ENCODE measurements at places on chromosomes 11 and 22.
A peak's percentile ranks its signal among the peaks of the same experiment; 100 is the strongest.

GRCh38 chr11:96112192-96113128, 188.6 kb upstream of the MTMR2 start:
- no peak for DNase-seq

DNA sequence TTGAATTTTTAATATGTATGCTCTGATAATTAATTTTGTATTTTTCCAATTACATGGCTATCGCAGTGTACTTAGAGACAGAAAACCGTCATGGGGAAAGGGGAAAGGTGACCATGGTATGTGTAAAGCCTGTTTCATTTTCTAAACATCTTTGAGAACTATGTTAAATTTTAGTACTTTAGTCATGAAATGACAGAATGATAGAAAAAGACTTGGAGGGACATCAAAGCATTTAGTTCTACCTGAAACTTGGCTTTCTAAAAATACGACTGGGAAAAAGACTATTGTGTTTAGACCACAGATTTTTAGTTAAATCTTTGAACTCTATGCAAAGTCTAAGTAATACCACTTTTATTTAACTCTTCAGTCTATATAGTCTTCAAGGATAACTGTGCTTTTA, 54.1 kb downstream of the MAML2 start:
- DNase-seq, result no peak

GRCh38 chr11:22558664-22559063, 67.0 kb downstream of the FANCF start:
- DNase-seq, result no peak

DNA sequence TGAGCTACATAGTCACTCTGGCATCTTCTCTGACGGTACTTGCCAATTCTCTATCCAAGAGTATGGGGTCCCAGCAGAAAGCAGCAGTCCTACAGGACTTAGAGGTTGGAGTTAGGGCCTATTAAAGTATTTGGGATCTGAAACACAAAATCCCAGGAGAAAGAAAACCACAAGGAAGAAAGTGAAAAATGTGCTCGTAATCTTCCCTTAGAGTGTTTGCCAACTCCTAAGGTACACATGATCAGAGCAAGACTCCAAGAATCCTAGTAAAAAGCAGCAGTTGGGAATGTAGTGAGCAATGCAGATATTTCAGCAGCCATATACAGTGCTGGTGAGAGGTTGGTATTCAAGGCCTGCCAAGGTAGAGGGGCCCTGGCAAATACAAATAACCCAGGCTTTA, 71.6 kb downstream of the EXT2 start:
- no peak for DNase-seq

- no peak for DNase-seq
Measured at GRCh38 chr22:38886333-38886732, 14.3 kb upstream of the CBX6 start.

DNA sequence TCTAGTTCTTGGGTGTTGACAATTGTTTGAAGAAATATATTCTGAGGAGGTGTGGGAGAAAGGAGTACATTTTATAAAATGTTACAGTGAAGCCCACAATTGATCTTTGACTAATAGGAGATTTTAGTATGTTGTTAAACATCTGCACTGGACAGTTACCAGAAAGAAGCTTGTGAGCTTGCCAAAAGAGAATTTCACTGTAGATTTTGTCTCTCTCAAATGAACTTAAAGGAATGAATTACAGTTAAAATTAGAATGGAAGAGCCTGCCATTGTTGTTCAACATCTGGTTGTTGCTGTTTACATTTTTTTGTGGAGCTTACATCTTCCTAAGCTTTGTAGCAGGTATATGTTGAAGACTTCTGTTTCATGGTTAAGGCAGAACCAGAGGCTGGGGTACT, 620.5 kb upstream of the CCDC179 start:
- no peak for DNase-seq

GRCh38 chr22:17945156-17945887, 79.0 kb downstream of the MICAL3 start:
- no peak for DNase-seq

DNA sequence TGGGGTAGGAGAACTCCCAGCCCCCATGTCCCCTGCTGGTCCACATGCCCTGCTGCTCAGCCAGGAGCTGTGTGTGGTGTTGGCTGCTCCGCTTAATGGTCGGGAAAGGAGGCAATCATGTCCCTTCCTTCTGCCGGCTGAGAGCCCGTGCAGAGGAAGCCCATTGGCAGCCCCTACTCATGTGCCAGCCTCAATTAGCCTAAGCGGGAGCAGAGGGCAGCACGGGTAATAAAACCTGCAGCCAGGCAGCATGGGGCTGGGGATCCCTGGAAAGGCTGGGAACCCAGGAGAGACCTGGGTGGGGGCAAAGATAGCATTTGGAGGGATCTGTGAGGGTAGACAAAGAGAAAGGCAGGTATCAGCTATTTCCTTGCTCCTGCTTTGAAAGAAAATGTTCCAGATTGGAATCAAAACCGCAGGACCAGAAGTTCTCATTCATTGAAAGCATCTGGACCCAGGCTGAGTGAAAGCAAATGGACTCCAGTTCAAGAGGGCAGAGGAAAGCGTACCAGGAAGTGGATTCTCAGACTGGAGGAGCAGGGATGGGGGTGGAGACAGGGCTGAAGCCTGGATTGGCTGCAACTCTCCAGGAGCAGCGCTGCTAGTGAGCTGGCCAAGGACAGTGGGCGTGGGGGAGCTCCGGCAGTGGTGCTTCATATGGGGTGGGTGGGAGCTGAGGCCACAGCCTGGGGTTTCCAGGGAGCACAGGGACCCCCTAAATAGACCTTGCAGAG, 103.4 kb upstream of the NECTIN1 start:
- peak; percentile 3 for DNase-seq

GRCh38 chr11:111066846-111067245, 178.7 kb upstream of the POU2AF2 start:
- no peak for DNase-seq

DNA sequence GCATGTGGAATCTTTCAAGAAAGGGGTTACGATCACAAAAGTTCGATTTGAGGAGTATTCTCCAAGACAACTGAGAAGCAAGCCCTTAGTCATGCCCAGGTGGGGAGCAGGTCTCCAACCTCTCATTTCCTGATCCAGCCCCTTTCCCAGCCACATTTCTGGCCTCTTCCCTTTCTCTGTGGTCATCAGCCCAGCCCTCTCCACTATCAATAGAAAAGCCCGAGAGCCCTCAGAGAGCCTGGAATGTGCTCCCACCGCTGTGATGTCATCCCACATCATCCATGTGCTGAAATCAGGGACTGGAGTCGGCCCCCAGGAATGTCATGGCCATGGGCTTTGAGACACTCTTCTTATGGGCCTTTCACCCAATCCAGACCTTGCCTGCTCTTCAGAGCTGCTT, 62.6 kb downstream of the KCNJ1 start:
- no peak for DNase-seq

DNA sequence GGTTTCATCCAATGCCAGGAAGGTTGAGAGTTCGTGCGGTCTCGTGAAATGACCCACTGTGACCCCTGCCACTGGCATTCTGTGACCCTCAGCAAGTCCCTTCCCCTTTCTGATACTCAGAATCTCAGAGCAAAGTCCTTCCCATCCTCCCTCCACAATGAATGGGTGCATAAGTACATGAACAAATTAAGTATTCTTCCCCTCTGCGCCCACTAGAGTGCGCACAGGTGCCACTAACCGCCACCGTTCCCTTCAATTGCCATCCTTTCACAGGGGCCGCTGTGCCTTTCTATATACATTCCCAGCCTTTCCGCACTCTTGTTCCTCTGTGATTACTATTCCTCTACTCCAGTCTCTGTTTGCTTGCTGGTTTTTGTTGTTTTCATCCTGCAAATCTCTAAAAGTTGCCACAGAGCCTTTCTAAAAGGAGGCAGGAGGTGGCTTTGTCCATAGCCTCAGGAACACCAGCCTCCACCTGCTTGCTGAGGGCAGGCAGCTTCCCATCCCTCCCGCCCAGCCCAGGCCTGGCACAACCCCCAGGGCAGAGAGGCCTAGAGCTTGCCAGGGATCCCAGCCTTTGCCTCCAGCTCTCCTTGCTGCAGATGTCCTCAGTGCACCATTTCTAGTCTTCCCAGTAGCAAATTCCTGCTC, 6.7 kb upstream of the AP1B1 start:
- no peak for DNase-seq

DNA sequence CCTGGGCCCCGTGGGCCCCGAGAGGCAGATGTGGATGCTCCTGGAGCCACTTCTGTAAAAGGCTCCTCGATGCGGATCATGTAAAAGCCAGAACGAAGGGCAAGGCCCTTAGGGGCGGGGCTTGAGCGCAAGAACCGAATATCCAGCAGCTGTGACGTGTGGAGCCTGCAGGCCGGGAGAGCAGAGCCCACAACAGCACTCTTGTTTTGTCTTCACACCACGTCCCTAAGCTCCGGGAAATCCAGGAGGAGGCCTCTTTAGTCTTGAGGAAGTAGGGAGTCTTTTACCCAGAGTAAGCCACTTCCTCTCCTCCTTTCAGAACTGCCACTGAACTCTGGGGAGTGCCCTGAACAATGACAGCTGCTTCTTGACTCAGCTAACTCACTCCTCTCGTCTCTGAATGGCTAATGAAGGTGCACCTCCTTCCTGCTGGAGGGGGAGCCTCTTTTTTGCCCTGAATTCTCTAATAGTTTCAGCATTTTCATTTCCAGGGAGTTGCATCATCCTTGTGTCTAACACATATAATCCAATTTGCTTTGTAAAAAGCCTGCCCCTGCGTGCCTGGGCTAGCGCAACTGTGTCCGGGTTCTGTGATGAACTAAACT, 12.5 kb downstream of the L3MBTL2 start:
- peak; percentile 64 for DNase-seq

DNA sequence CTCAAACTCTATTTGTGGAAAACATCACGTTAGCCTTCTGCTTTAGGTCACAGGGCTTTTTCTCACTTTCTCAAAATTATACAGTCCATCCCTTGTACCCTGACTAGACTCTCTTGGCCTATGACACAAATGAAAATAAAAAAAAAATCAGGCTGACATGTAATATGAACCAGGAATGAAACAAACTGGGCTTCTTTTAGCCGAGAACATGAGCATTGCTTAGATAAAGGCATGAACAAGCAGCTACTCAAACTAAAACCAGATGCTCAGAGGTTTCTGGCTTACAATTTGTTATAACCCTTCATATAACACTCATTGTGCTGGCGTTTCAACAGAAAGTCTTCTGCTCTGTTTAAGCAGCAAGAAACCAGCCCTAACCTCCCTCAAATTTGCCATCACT, 265.5 kb upstream of the NARS2 start:
- peak; percentile 85 for DNase-seq

- no peak for DNase-seq
Measured at GRCh38 chr11:94676814-94677213, 91.3 kb upstream of the AMOTL1 start.

- no peak for DNase-seq
Measured at GRCh38 chr22:43134553-43134952, 8.6 kb downstream of the MCAT start.

DNA sequence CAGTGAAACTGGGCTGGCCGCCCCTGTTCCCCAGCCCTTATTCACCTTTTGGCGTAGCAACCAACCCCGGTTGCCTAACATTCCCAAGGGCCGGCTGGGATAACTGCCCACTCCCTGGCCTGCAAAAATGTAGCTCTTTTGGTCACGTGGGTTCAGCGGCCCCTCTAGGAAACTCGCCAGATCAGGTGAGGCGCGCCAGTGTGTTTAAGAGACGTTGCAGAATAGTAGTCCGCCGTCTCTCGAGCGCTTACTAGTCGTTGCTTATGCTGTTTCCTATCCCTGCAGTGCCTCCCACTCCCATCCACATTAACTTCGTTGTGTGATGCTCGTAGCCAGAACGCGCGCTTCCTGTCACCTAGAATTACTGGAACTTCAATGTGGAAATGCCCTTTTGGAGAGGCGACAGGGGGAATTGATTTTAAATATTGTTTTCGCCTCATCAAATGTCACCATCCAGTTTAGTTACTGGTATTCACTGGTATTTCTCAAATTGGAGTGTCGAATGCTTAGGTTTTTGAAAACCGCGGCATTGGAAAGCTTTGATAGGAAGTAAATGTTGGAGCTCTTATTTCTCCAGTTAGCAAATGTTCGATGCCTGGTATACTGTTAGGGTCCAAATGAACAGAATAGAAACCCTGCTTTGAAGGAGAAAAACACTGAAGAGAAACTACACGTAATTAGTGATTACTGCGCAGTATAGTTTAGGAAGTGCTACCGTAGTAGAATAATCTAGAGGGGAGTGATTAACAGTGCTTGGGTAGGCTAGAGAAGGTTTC, 823 bp downstream of the CEP57 start:
- no peak for DNase-seq

DNA sequence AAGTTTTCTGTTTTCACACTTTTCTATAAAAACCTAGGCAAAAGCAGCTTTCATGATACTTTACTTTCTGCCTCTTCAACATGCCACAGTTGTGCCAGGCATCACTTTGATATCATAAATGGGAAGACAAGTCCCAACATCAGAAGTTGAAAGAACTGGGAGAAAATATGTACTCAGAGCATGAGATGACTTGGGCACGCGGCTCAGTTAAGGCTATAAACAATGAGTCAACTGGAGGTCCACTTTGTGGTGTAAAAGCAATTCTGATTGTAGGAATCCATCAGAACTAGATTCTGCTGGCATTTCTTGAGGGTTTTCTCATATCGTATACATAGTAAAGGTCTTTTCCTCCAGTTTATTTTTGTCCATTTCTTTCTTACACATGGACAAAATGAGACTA, 109.7 kb upstream of the USP47 start:
- DNase-seq, result no peak

GRCh38 chr11:65207918-65208784, 26.4 kb downstream of the CAPN1 start:
- no peak for DNase-seq

DNA sequence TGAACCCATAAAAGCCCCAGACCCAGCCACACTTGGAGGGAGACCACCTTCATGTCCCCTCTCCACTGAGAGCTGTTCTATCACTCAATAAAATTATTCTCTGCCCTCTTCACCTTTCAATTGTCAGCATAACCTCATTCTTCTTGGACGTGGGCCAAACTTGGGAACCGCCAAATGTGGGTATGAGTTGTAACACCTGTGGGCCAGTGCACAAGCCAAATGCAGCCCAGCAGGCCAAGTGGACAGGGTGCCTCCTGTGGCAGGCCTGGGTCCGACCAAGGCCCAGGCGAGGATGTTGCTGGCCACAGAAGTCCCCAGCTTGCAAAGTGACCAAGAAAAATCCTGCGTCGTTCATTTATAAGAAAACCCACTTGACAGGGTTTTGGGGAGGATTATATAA, 621.2 kb downstream of the METTL15 start:
- DNase-seq, result no peak

DNA sequence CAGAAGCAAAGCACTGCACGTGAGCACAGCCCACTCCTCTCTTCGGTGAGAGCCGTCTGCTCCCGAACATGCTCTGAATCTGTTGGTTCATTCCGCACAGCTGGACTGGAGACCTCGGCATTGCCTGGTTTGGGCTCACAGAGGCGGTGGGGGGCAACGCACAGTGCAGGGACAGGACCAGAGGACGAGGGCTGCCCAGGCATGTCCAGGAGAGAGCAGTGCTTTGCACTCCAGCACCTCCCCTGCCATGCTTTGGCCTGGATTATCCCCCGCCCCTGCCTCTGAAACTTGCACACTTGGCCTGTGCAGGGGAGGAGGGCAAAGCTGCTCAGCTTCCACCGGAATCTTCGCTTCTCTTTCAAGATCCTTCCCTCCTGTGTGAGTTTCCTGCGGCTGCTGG, 536.5 kb downstream of the BRD1 start:
- no peak for DNase-seq
